ENCODE measurements at places on chromosomes 12 and 14.
A peak's percentile ranks its signal among the peaks of the same experiment; 100 is the strongest.

DNA sequence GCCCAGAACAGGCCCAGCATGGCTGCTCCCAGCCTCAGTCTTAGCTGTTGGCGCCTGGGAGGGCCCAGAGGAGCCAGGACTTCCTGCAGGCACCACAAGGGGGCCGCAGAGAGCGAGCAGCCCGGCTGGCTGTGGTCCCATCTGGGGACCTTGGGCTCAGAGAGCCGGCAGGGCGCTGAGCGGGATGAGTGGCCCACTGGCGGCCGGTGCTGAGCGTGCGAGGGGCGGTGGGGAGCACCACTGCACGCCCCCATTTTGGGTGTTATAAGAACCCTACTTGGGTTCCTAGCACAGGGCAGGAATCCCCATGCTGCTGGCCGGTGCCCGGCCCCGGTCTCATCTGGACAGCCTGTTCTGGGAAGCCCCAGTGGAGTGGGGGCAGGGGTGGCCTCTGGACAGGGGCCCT lies 25.9 kb upstream of the CRIP2 start:
- DNase-seq: peak; percentile 84

DNA sequence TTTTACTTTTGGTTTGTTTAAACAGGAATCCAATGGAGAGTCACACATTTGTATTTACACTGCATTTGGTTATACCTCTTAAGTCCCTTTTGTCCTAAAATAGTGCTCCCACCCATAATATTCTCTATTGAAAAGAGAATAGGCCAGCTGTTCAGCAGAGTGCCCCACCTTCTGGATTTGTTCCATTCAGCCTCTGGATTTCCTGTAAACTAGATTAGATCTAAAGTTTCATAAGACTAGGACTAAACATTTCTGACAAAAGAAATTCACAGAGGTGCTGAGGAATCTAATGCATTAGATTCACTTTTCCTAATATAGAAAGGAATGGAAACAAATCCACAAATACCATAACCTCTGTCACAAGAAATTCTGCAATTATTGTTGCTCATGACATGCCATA lies 38.1 kb downstream of the GCH1 start:
- no peak for DNase-seq

DNA sequence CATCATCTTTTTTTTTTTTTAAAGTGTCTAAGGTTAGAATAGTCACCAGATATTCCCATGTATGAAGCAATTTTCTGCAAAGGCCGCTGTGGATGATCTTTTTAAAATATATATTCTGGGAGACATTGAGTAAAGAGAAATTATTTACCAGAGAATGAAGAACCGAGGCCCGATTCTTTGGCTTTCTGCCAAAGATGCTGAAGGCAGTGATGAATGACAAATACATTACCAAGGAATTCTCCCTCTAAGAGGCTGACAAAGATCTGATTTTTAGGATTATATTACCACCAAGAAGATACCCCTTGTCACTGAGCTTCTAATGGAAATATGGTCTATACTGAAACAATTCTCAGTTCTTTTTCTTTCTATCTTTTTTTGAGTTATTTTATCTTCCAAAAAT lies 336.8 kb downstream of the NAV3 start:
- no peak for DNase-seq

DNA sequence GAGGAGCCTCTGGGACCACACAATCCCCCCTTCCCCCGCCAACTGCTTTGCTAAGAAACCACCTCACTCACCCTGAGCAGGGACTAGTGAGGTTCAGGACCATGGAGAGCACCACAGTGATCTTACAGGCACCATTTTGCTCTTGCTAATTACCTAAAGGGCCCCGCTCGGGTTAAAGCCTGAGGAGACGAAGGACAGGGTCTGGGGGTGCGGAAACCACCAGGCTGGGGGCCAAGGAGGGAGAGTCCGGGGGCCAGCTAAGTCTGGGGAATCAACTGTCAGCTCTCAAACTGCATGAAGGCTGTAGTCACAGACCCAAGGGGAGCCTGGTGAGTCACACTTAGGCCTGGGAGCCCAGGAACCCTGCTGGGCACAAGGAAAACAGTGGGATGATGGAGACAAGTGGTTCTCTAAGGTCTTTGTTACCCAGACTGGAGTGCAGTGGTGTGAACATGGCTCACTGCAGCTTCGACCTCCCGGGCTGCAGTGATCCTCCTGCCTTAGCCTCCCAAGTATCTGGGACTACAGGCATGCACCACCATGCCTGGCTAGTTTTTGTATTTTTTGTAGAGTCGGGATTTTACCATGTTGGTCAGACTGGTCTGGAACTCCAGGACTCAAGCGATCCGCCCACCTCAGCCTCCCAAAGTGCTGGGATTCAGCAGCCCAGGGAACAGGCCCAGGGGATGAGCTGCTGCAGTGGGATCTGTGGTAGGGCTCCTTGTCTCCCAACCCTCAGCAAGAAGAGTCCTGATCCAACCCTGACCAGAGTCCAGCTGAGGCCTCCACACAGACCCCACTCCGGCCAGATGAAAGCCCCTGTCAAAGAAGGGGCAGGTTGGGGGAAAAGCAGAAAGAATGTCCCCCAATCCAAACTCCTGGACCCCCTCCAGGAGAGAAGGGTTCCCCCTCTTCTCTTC lies 98.8 kb downstream of the CALM1 start:
- no peak for DNase-seq

DNA sequence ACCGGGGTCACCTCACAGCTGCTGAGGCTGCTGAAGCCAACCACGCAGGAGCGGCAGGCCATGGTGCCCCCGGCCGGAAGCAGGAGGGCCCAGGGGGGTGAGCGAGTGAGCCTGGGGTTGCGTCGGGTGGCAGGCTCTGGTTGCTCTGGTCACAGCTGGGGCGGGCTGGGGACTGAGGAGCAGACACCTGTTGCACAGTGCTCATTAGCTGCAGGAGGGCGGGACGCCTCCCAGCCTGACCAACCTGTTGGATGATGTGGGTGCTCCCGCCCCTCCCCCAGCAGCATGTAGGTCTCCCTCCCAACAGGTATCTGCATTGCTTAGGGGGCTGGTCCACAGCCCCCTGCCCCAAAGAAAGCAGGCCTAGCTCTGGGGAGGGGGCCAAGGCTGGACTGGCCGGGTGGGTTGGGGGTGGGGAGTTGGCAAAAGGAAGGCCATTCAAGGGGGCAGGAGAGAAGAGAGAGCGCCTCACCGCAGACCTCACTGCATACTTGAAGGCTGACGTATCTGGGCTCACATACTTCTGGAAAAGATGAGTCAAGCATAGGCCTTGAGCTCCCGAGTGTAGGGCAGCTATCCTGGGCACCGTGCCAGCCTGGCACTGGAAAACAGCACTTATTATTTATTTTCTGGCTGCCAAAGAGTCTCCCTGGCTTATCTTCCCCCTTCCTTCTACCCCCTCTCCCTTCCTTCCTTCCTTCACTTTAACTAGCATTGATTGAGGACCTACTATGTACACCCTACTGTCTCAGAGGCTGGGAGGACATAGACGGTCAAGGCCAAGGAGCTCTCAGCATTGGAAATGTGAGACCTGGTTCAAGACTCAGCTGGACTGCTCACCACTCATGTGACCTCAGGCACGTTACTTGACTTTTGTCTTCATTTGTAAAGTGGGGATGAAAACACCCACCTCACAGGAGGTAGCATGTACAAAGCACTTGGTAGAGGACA lies at the start of gene KRT80:
KRT80 (minus strand) TSS at position 174 of the 951 bp plus-strand sequence; CDS start at position 62, 112 bp downstream.
- DNase-seq: peak; percentile 90

DNA sequence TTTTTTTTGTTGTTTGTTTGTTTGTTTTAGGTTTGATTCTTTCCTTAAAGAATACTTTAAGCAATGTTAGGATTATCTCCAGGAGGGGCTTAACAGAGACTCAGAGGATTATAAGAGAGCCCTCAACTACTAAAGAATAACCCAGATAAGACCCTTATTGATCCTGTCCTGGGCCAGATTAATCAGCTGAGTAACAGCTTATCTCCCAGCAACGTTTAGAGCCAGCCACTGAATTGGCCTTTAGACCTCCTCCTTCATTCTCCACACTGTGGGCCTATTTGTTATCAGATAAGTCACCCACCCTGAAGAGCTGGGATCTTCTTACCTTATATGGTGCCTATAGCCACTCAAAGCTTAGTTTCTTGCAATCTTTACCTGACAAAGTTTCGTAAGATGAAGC lies 71.1 kb downstream of the FIGNL2 start:
- no peak for DNase-seq

GRCh38 chr14:68266998-68267397 lies 447.4 kb downstream of the RAD51B start:
- no peak for DNase-seq

DNA sequence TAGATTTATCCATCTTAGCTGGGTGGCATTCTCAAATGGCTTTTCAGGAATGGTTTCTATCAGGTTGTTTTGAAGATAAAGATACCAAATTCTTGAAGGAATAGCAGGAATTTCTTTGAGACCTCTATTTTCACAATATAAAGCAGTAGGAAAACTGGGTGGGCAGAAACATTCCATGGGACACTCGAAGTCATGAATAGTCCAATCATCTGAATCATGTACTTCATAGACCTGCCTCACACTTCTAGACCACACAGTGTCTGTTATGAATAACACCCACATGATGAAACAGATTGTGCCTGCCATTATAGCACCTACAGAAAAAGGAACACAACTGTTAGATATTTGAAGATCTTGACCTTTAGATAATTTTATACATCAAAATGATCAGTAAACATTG lies 1.8 kb downstream of the KERA start:
- DNase-seq: no peak

DNA sequence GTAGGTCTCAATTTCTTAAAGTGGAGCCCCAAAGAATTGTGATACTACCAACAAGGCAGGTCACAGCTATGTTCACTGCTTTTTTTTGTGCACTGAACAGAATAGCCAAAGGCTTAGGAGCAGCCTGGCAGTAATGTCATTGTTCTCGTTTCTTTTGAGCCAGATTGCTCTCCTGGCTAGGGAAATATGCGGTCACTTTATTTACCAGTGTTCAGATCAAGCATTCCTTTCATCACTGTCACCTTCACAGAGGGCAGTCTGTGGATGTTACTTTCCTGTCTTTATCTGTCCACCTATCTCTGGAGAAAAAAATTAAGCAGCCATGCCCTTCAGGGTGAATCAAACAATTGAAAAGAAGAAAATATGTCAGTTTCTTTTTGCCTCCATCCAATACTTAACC lies 159.6 kb downstream of the BTG1 start:
- no peak for DNase-seq

DNA sequence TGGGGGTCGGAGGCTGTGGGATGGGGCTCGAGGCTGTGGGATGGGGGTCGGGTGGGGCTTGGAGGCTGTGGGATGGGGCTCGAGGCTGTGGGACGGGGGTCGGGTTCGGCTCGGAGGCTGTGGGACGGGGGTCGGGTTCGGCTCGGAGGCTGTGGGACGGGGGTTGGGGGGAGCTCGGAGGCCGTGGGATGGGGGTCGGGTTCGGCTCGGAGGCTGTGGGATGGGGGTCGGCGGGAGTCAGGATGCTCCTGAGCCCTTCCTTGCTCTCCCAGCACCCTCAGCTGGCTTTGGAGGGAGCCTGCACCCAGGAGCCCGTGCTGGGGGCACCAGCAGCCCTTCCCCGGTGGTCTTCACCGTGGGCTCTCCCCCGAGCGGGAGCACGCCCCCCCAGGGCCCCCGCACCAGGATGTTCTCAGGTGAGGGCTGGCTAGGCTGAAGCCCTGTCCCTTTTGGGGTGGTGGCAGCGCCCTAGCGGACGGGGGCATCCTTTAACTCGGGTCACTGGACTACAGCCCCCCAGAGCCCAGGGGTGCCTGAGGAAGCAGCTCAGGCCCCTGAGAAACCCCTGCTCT lies 11.9 kb upstream of the PUS1 start:
- DNase-seq: no peak

GRCh38 chr12:26044007-26044394 lies 80.8 kb downstream of the BHLHE41 start:
- no peak for DNase-seq

DNA sequence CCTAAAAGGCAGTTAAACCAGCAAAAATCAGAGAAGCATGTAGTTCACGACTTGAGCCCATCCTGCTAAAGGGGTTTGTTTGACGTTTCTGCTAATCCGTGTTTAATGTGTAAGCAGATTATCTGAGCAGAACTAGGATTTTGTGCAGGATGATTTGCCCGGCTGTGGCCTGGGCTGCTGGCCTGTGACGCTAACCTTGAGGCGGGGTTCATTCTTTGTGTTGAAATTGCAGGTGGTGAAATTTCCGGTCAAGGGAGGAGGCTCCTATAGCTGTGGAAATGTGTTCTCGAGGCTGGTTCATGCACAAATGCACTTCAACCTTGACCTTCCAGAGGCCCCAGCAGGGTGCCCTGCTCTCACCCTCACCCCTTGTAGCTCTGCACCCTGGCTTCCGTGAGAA lies 63.7 kb downstream of the SLC24A4 start:
- DNase-seq: no peak

DNA sequence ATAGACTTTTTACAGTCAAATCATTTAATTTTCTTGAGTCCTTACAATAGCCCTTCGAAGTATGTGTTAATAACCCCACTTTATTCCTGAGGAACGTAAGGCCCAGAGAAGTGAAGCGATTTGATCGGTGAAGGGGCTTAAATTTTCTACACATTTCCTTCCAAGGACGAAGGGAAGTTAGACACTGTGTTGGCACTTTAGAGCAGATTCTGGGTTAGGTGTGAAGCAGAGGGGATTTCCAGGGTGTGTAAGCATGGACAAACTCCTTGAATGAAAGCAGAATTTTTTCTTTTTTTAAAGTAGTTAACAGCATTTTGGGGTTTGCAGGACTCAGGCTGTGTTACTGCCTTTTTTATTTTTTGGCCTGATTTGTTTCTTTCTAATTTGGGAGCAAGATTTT lies 38.9 kb downstream of the PRORP start:
- no peak for DNase-seq

DNA sequence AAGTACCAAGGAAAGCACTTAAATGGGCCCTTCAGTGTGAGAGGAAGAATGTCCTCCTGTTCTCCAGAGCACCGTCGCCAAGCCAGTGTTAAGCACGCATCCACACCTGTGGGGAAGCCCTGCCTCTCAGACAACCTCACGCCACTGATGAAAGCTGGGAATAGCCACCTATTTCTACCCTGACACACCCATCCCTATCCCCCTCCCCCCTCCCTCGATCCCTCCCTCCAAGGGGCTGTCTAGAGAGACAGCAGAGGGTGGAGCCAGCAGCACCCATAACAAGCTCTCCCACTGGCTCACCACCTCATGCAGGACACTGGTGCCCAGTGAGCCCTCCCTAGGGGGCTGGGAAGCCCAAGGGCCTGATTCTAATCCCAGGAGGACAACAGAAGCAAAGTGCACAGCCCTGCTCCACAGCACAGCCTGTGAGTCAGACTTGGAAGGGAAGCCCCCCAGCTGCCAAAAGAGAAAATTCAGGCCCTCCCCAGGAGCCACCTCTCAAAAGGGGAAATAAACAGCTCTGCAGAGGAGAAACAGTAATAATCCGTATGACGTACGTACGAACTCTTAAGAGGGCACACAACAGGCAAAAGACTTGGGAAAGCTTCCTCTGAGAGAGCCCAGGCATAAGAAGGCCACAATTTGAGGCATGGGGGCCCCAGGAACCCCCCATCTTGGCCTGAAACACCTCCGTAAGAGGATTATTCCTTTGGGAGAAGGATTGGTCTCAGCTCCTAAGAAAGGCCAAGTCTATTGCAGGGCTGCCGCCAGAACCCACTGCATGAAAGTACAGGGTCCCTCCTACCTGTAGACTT lies 7.8 kb downstream of the PITPNM2 start:
- peak; percentile 80 for DNase-seq

- DNase-seq: no peak
These were observed 46.5 kb downstream of the NCOR2 start for GRCh38 chr12:124520907-124521306.

Measured in upper lobe of right lung (tissue), 1 donor.